ENCODE measurements at places on chromosomes 4 and X. TPM values are rescaled to one million over a fixed set of nuclear protein-coding genes. Genes with fewer than 3 reads are reported as not detected.

Gene CXCL1
- 24.3 TPM for total RNA-seq

Gene XPNPEP2
- not detected for total RNA-seq

DNA sequence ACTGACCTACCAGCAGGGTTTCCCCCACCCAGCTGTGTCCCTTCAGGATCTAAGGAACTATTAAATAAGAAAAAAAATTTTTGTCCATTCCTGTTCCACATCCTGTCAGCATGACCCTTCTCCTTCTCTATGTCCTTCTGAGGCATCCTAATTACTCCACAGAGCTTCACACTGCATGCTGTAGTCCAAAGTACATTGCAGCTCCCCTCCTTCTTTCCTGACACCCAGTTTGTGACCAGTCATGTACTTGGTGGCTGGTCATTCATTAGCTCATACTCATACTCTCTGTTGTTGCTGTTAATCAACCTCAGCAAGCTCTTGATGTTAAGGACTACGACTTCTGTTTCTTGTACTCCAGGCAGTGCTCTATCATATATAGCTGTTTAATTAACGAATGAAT, 2.4 kb upstream of the EGF start:
- DNase-seq: no peak

DNA sequence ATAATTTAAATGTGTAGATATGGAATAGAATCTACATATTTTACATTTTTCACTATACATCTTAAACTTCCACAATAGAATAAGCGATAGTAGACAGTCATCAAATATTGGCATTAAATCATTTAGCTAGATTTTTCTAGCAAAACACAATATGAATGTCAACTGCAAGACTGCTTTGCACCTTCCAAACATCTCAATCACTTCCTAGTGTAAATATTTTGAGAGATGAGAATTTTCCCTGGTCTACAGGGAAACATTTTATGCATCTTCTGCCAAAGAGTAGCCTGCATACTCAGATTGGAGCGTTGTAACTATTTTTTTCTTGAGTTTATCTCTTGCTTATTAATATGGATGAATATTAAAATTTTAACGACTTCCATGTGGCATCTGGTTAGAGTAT, 897.4 kb downstream of the CENPC start:
- no peak for DNase-seq

DNA sequence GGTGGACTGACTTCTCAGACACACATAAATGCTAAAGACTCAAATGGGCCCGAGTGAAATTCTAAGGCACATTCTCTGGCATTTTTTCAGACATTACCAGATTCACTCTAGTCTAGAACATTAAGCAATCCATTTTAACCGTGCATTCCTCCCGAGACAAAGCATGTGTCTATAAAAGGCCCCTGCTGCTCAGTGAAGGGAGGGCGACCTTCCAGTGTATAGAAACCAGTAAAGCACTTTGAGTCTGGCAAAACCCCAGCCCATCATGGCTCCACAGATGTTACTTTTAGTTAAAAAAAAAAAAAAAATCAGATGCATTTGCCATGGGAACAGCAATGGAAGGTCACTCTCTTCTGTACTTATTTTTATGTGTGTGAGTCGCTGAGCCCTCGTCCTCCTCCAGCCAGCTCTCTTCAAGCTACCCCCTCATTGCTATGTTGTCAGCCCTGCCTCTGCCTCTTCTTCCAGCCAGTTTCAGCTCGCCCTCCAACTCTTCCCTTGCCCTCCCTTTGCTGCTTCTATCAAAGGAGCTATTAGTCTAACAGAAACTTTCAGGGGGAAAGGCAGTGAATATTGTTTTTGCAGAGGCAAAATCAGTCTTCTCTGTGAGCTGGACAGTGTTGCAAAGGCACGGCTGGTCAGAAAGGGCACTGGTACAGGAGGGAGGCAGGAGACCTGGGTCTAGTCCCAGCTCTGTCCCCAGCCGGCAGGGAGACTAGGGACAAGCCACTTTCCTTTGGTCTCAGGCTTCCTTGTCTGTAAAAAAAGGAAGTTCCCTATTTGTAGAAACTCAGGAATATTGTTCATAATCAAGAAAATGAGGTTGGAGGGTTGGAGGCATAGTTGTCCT, 644.2 kb downstream of the ZNF674 start:
- peak; percentile 53 for DNase-seq

DNA sequence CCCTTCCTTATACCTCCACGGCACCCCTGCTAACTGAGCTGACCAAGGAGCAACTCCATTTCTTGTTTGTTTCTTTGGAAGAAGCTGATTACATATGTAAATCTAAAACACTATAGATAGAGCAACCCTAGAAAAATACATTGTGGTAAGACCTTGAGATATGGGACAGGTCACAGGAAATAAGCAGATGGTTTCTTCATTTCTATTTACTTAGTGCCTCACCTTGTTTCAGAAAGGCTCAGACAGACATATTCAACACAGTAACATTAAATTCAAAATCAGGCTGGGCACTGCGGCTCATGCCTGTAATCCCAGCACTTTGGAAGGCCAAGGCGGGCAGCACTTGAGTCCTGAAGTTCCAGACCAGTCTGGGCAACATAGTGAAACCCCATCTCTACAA, 47.3 kb downstream of the IRF2 start:
- DNase-seq: no peak

GRCh38 chr4:99645036-99645435, 12.6 kb downstream of the C4orf54 start:
- no peak for DNase-seq

GRCh38 chrX:41824551-41824950, 98.8 kb downstream of the CASK start:
- peak; percentile 76 for DNase-seq

- DNase-seq: peak; percentile 14
Observed at GRCh38 chr4:7213807-7214206, 21.5 kb downstream of the SORCS2 start.

DNA sequence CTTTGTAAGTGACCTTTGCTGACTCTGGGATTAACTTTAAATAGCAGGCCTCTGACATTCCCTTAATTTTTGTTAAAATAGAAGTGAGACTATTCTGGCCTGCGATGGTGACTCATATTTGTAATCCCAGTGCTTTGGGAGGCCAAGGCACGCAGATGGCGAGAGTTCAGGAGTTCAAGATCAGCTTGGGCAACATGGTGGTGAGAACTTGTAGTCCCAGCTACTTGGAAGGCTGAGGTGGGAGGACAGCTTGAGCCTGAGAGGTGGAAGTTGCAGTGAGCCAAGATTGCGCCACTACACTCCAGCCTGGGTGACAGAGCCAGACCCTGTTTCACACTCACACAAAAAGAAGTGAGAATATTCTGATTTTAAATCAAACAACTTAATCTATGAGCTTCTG, 27.3 kb downstream of the ZNF330 start:
- DNase-seq: peak; percentile 23

DNA sequence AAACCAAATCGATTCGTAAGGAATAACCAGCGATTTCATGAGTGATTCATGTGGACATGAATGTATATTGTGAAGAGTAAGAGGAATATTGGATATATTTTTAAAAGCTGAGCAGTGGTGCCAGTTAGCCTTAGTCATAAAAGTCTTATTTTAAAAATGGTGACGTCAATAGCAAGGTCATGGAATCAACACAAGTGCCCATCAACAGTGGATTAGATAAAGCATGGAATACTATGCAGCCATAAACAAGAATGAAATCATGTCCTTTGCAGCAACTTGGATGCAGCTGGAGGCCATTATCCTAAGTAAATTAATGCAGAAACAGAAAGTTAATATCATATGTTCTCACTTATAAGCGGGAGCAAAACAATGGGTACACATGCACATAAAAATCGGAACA, 89.0 kb upstream of the STOX2 start:
- no peak for DNase-seq

DNA sequence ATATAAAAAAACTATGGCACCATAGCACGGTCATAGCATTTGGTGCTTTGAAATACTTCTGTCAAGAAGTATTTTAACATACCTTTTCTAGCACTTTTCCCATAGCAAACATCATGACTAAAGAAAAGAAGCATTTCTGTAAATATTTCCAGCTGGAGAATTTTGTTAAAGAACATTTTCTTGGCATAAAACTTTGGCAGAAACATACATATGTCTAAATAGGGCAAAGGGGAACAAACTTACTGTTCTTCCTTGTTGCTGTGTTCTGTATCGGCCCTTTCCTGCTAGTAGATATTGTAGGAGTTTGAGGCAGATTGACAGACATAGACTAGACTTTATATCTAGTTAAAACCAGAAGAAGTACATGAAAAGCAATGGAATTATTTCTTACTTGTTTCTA, 2368.5 kb downstream of the PCDH7 start:
- no peak for DNase-seq

DNA sequence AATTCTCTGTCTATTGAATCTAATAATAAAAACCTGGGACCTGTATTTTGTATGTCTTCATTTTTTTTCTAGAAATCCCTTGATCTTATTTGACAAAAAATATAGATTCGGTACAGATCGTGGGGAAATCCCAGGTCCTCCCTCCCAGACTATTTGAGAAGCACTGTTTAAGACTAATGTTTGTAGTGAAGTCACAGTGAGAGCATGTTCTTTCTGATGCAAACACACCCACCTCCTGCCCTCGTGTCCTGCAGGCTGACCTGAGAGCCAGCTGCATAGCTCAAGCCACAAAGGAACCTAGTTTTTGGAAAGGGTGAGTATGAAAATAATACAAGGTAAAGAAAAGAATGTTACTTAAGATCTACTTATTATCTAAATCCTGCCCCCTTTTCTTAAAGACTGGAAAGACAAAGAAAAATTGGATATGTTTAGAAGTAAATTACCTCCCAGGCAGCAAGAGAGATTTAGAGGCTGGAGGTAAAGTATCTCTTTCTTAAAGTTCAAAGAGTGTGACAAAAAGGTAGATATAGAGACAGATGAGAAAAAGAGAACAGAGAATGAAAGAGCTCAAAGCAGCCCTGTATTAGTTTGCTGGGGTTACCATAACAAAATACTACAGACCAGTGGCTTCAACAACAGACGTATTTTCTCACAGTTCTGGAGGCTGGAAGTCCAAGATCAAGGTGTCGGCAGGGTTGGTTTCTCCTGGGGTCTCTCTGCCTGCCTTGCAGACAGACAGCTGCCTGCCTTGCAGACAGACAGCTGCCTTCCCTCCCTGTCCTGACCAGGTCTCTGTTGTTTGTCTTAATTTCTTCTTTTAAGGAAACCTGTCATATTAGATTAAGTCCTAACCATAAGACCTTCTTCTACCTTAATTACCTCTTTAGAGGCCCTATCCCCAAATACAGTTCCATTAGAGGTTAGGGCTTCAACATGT, 20.4 kb upstream of the DCTD start:
- no peak for DNase-seq

- DNase-seq: peak; percentile 41
Observed at GRCh38 chr4:103046416-103047290, 27.1 kb upstream of the SLC9B1 start.

DNA sequence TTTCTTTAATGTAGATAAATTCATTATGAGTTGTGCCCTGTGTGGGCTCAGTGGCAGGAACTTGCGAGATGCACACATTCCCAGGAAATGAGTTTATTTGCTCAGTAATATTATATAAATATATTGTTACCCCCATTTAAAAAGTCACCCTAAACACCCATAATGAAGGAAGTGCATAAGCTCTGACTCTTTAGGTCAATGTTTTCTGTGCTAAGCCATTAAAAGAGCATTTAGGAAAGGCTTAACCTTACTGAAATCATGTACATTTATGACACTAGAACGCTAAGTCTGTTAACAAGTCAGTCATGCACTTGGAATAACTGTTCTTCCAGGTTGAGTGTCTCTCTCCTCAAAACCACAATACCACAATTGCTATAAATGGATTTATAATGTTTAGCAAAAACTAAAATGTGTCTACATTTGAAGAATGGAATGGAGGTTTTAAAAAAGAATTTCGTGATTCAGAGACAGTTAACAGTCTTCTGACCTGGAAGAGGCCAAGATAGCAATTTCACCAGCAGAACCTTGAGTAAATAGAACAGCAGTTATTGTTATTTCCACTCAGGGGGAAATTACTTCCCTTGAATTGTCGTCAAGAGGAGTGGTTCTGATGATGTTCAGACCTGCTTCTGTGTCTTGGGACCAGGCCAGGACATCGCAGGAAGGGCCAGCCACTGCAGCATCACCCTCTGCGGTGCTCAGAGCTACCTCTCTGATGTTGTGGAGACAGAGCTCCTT, 91.1 kb upstream of the VEGFC start:
- DNase-seq: peak; percentile 88

DNA sequence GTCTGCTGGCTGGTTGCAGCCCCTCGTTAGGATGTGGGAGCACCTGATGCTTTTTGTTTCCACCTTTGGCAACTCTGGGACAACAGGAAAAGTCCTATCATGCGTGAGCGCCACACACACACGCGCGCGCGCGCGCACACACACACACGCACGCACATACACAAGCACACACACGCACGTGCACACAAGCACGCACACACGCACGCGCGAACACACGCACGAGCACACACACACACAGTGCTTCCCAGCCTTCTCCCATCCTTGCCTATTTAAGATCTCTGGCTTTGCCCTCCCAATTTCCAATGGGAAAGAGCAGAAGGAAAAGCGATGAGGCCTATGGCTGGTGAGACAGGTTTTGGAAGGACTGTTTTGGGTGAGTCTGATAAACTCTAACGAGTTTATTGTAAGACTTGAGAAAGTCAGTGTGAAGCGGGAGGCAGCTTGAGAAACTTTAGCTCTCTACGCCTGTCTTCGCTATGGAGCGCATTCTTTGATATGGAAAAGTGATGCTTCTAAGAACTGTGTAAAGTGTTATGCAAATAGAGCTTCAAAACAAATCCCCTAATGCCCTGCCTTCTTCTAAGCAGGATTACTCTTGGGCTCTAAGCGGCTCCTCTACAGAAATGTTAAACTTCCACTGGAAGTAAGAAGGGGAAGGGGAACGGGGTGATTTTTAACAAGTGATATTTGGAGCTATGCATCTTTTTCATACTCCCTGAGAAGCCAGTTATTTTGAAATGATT, 11.8 kb downstream of the SUPT20HL1 start:
- no peak for DNase-seq

DNA sequence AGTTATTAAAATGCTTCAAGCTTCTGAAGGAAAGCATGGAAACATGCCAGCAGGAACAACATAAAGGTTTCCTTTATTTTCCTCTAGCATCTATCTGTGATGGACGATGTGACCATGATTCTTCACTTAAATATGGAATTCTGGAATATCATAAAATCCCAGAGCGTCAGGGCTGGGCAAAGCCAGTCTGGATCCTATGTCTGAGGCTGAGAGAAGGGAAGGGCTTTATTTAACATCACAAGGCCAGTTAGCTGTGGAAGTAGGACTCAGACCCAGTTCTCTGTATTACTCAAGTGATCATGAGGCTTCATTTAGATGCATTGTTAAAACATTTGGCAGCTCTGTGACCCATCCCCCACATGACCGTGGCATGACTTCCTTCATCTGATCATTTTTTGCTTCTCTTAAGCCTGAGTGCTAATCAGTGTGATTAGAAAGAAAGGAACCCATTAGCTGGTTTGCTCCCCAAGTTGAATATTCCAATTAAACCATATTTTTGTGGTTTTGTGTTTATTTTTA, 40.9 kb upstream of the EOLA2 start:
- DNase-seq: no peak

GRCh38 chrX:102650903-102651241, 411 bp upstream of the GPRASP1 start:
- no peak for DNase-seq
